ENCODE measurements at places on chromosomes 16 and 17. TPM values are rescaled to one million over a fixed set of nuclear protein-coding genes. Genes with fewer than 3 reads are reported as not detected.

GRCh38 chr17:29401258-29401657 lies 11.1 kb downstream of the TAOK1 start:
- H3K4me3 ChIP-seq = no peak overlapping the region
- DNase-seq = no peak
- H3K4me1 ChIP-seq = peaks cover 2% of the 10 kb centered on the region
- H3K36me3 ChIP-seq = peaks cover 30% of the 10 kb centered on the region
- no peak overlapping the region for H3K27ac ChIP-seq

- H3K4me3 ChIP-seq = no peak overlapping the region
- no peak for DNase-seq
- no peaks in the 10 kb centered on the region for H3K36me3 ChIP-seq
- peaks cover 25% of the 10 kb centered on the region for H3K27me3 ChIP-seq
- H3K4me1 ChIP-seq = peaks cover 23% of the 10 kb centered on the region
Measured at GRCh38 chr16:84362471-84362941, 5.8 kb upstream of the ATP2C2 start.

NPB gene
- 0.47 TPM for total RNA-seq

DNA sequence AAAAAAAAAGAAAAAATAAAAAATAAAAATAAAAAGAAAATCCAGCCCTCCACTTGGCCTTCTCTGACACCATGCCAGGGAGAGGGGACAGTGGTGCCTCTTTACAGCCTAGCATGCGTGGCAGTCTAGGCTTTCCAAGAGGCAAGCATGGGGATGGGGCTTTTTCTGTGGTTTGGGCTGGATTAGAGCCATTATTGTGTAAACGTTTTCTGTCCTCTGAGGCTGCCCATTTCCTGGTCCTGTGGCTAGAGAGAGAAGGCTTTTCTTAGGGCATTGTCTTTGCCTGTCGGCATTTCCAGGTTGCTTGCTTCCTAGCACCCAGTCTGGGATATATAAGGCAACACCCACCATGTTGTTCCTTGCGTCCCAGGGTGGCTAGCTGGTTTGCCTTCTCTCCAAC lies 2.7 kb upstream of the DHRS7B start:
- H3K27ac ChIP-seq = no peak overlapping the region
- H3K27me3 ChIP-seq = peaks cover 2% of the 10 kb centered on the region
- no peak for DNase-seq
- no peak overlapping the region for H3K4me3 ChIP-seq
- peaks cover 28% of the 10 kb centered on the region for H3K4me1 ChIP-seq

- H3K27ac ChIP-seq = no peak overlapping the region
- H3K4me1 ChIP-seq = no peaks in the 10 kb centered on the region
- DNase-seq = no peak
- no peaks in the 10 kb centered on the region for H3K27me3 ChIP-seq
- H3K36me3 ChIP-seq = peaks cover 25% of the 10 kb centered on the region
Measured at GRCh38 chr17:41891135-41892020, 26.2 kb upstream of the KLHL11 start.

SUPT6H gene
- total RNA-seq = 87.1 TPM

DNA sequence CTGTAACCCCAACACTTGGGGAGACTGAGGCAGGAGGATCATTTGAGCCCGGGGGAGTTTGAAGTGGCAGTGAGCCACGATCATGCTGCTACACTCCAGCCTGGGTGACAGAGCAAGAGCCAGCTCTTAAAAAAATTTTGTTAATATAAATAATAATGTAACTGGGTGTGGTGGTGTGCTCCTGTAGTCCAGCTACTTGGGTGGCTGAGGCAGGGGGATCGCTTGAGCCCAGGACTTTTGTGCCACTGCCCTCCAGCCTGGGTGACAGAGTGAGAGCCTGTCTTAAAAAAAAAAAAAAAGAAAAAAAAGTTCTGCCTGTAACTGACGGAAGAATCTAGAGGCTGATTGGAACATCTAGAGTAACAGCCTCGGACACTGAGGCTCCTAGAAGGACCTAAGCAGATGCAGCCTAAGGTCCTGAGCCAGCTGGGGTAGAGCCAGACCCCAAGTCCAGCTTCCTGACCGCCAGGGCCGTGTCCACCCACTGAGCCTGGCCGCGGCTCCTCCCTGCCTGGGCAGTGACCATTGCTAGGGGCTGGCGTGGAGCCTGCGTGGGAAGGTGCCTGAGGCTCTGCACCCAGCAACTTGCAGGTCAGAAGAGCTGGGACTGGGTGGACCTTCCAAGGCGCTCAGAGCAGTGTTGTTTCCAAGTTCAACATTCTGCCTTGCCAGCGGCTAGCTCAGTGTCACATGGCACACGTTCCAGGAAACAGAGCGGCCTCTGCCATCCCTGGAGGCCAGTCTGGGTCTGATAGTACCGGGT lies 209.4 kb upstream of the CIBAR2 start:
- H3K36me3 ChIP-seq = no peaks in the 10 kb centered on the region
- H3K27ac ChIP-seq = no peak overlapping the region
- no peak overlapping the region for H3K4me3 ChIP-seq
- no peaks in the 10 kb centered on the region for H3K4me1 ChIP-seq
- DNase-seq = no peak

DNA sequence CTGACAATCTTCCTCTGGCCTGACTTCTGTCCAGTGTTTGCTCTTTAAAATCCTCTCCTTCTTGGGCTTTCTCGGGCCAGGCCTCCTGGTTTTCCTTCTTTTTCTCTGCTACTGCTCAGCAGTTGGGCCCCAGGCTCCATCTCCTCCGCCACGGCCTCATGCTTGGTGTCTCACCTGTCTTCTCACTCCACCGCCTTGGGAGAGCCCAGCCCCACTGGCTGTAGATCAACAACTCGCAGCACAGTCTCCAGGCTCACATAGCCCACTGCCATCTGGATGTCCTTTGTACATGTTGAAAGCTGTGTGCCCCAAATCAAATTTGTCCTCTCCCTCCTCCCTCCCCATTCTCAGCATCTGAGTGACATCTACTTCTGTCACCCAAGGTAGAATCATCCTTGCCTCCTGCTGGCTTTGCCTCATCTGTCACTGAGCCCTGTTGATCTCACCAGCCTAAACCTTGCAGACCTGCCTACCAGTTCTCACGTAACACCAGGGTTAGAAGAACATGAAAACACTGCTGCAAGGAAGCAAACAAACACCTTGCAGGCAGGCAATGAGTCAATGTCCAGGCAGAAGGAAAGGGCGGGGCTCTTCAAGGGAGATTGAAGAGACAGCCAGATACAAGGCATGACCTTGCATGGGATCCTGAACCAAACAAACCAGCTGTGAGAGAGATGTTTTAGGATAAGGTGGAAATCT lies 103.2 kb upstream of the SMURF2 start:
- H3K36me3 ChIP-seq = peaks cover 17% of the 10 kb centered on the region
- H3K27ac ChIP-seq = no peak overlapping the region
- H3K27me3 ChIP-seq = no peaks in the 10 kb centered on the region
- no peak for DNase-seq

OR1E1 gene
- not detected for total RNA-seq

GRCh38 chr17:42562388-42563142 lies 617 bp downstream of the COASY start:
- H3K27ac ChIP-seq = peak overlapping the region; percentile 93
- H3K27me3 ChIP-seq = no peaks in the 10 kb centered on the region
- DNase-seq = no peak
- peaks cover 9% of the 10 kb centered on the region for H3K36me3 ChIP-seq
- peak overlapping the region; percentile 92 for H3K4me3 ChIP-seq
- H3K4me1 ChIP-seq = peaks cover 32% of the 10 kb centered on the region

GRCh38 chr17:14295676-14296075 lies 5.2 kb upstream of the HS3ST3B1 start:
- H3K4me3 ChIP-seq = no peak overlapping the region
- H3K4me1 ChIP-seq = peaks cover 32% of the 10 kb centered on the region
- peaks cover 71% of the 10 kb centered on the region for H3K27me3 ChIP-seq
- no peaks in the 10 kb centered on the region for H3K36me3 ChIP-seq
- H3K27ac ChIP-seq = no peak overlapping the region
- DNase-seq = no peak

GRCh38 chr16:88988980-88989811 lies 12.2 kb upstream of the CBFA2T3 start:
- no peak for DNase-seq
- no peaks in the 10 kb centered on the region for H3K4me1 ChIP-seq
- H3K4me3 ChIP-seq = no peak overlapping the region
- peaks cover 7% of the 10 kb centered on the region for H3K27me3 ChIP-seq

GRCh38 chr17:45942284-45942683 lies 47.9 kb downstream of the MAPT start:
- peaks cover 46% of the 10 kb centered on the region for H3K27me3 ChIP-seq
- H3K36me3 ChIP-seq = no peaks in the 10 kb centered on the region
- no peak overlapping the region for H3K4me3 ChIP-seq
- no peak overlapping the region for H3K27ac ChIP-seq
- H3K4me1 ChIP-seq = peaks cover 8% of the 10 kb centered on the region
- no peak for DNase-seq

ALDOC gene
- 154 TPM for total RNA-seq

PRSS33 gene
- total RNA-seq = 0.17 TPM

LITAFD gene
- not detected for total RNA-seq

- no peaks in the 10 kb centered on the region for H3K4me1 ChIP-seq
- H3K4me3 ChIP-seq = no peak overlapping the region
- no peaks in the 10 kb centered on the region for H3K27me3 ChIP-seq
- DNase-seq = no peak
- H3K27ac ChIP-seq = no peak overlapping the region
Measured at GRCh38 chr17:66073384-66073783, 118.5 kb downstream of the CEP112 start.

IRX3 gene
- total RNA-seq = not detected

- peaks cover 23% of the 10 kb centered on the region for H3K36me3 ChIP-seq
- DNase-seq = no peak
- H3K4me1 ChIP-seq = peaks cover 18% of the 10 kb centered on the region
- H3K27me3 ChIP-seq = no peaks in the 10 kb centered on the region
- peak overlapping the region; percentile 21 for H3K4me3 ChIP-seq
- peak overlapping the region; percentile 71 for H3K27ac ChIP-seq
Measured at GRCh38 chr16:47574091-47575054, 113.2 kb downstream of the PHKB start.

GRCh38 chr17:62754631-62755030 lies 53.5 kb downstream of the MARCHF10 start:
- H3K4me3 ChIP-seq = no peak overlapping the region
- no peak overlapping the region for H3K27ac ChIP-seq
- no peak for DNase-seq
- no peaks in the 10 kb centered on the region for H3K36me3 ChIP-seq
- H3K27me3 ChIP-seq = peaks cover 2% of the 10 kb centered on the region

ZNF500 gene
- 23.8 TPM for total RNA-seq

DNA sequence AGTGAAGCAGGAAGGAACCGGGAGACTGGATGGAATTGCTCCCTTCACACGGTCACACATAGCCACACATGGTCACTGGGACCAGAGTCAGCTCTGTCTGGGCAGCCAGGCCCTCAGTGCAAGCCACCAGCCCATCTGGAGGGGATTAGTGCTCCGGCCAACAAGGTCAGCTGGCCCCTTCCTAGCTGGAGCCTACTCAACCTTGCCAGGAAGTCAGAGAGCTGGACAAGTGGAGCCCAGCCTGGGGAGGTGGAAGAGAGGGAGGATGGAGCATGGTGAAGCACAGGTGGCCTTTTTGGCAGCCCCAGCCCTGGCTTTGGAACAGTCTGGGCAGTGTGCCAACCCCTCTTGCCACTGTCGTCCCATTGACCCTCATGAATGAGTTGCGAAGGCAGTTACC lies 3.7 kb upstream of the CACNA1G start:
- peaks cover 7% of the 10 kb centered on the region for H3K4me1 ChIP-seq
- DNase-seq = no peak
- peaks cover 31% of the 10 kb centered on the region for H3K27me3 ChIP-seq
- H3K27ac ChIP-seq = no peak overlapping the region
- H3K4me3 ChIP-seq = no peak overlapping the region
- H3K36me3 ChIP-seq = no peaks in the 10 kb centered on the region

ADAM11 gene
- 0.55 TPM for total RNA-seq

GRCh38 chr17:73888862-73889261 lies 244.6 kb upstream of the SDK2 start:
- H3K27ac ChIP-seq = no peak overlapping the region
- H3K27me3 ChIP-seq = peaks cover 12% of the 10 kb centered on the region
- no peaks in the 10 kb centered on the region for H3K4me1 ChIP-seq
- no peak overlapping the region for H3K4me3 ChIP-seq
- no peaks in the 10 kb centered on the region for H3K36me3 ChIP-seq
- no peak for DNase-seq

ARL5C gene
- 0.11 TPM for total RNA-seq

DUSP14 gene
- total RNA-seq = 7.7 TPM

OTOP3 gene
- total RNA-seq = not detected

HES7 gene
- total RNA-seq = 0.75 TPM

DNA sequence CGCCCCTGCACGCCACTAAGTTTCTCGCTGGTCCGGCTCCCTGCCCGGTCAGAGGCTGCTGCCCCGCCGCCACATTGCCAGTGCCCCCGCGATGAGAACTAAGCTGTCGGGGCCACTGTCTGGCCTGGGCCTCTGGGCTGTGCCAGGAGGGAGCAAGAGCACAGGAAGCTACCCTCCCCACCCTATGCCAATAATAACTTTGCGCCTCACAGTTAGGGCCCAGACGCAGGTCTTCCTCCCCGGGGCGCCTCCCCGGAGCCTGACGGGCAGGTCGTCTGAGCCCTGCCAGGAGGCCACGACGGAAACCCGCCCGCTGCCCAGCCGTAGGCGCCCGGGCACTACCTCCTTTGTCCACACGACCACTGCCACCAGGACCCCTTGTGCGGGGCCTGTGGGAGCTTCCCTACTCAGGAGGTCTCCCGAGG lies 1.5 kb downstream of the ZFPM1 start:
- H3K36me3 ChIP-seq = no peaks in the 10 kb centered on the region
- peak overlapping the region; percentile 93 for H3K27ac ChIP-seq
- peaks cover 14% of the 10 kb centered on the region for H3K4me1 ChIP-seq
- peaks cover 3% of the 10 kb centered on the region for H3K27me3 ChIP-seq
- peak overlapping the region; percentile 87 for H3K4me3 ChIP-seq
- peak; percentile 77 for DNase-seq

ZNF750 gene
- not detected for total RNA-seq

DNA sequence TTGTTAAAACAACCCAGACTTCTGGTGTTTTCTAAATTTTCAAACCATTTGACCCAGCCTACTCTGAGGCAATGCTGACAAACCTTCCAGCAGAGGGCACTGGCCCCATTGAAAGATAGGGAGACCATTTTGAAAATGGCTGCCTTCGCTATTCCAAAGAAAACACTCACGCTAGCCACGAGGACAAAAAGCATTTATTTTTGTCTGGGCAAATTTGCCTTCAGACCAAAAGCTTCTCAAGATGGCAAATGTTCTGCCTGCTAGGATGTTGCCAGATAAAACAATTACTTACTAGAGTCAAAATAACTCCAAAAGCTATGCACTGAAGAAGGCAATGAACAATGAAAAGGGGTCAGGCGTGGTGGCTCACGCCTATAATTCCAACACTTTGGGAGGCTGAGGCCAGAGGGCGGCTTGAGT lies 296.7 kb upstream of the IRX5 start:
- DNase-seq = no peak
- no peak overlapping the region for H3K27ac ChIP-seq
- H3K4me1 ChIP-seq = no peaks in the 10 kb centered on the region
- no peaks in the 10 kb centered on the region for H3K36me3 ChIP-seq
- peaks cover 2% of the 10 kb centered on the region for H3K27me3 ChIP-seq
- no peak overlapping the region for H3K4me3 ChIP-seq

SHBG gene
- total RNA-seq = not detected

- no peaks in the 10 kb centered on the region for H3K27me3 ChIP-seq
- H3K27ac ChIP-seq = no peak overlapping the region
- H3K36me3 ChIP-seq = no peaks in the 10 kb centered on the region
- no peak overlapping the region for H3K4me3 ChIP-seq
- DNase-seq = no peak
Measured at GRCh38 chr17:1590029-1590746, 27.6 kb upstream of the PITPNA start.

XYLT1 gene
- total RNA-seq = 56.7 TPM

TMEM114 gene
- total RNA-seq = not detected

FOXL1 gene
- total RNA-seq = not detected

CBX2 gene
- 9.6 TPM for total RNA-seq
